ENCODE measurements at places on chromosomes 5 and 9.

- DNase-seq = no peak
These were observed 674.5 kb downstream of the CETN3 start for GRCh38 chr5:89735082-89735481.

DNA sequence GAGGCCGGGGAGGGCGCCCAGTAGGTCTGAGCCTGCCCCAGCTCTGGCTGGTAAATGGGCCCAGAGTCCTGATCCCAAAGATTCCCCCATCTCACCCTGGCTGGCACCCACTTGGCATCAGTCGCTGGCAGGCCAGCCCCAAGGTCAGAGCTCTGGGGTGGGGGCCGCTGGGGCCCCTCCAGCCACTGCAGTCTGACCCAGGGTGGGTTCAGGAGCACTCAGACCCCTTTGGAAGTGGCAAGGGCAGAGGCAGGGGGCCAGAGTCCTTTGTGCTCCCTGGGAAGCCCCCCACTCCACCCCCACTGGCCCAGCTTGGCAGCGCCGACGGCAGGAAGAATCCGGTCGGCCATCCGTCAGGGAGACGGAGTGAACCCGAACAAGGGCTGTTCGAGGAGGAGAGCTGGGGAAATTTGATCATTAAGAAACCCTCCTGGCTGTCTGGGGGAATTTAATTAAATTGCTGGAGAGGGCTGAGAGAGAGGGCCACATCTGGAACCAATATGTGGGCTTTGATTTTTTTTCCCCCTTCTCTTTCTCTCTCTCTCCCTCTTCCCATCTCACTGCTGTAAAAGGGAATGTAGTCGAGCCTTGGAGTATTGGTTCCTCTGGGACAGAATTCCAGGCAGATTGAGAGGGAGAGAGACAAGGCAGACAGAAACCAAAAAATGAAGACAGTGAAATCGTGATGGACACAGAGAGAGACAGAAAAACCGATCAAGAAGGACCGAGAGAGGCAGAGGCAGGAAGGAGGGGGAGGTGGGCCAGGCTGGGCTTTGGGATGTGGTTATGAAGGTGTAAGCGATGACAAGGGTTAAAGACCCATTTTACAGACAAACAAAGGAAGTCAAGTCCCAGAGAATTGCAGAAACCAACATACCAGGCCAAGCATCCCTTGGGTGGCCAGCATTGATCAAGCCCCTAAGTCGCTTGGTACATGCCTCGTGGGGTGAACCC, 8.1 kb upstream of the ASB6 start:
- DNase-seq = no peak

DNA sequence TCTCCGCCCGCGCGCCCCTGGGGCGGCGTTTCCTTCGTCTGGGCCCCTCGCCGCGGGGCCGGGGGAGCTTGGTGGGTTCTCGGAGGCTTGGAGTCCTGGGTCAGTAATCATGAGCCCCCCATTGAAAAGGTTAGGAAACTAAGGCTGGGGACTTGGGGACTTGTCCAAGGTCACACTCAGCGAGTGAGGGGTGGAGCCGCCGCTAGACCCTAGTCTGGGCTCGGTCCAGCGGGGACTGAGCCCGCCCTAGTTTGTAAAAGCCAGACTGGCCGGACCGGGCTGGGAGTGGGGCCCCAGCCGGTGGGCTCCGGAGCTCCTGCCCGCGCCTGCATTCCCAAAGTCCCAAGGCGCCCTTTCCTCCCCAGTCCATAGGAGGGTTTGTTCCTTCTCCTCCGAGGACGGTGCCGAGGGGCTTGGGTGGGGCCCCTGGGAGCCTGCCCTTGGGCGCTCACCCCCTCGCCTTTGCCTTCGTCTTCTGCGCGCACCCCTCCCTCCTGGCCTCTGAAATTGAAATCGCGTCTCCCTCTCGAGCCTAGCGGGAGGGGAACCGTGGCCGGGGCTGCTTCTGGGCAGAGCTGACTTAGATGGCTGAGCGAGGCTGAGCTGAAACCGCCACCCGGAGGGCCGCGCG, 995 bp downstream of the OLFM1 start:
- DNase-seq = no peak

GRCh38 chr5:36575361-36575781, 31.0 kb upstream of the SLC1A3 start:
- DNase-seq = no peak

GRCh38 chr9:16485575-16486321, 384.7 kb downstream of the BNC2 start:
- DNase-seq = no peak

- DNase-seq = no peak
These were observed 23.5 kb downstream of the FAM163B start for GRCh38 chr9:133585481-133586351.

DNA sequence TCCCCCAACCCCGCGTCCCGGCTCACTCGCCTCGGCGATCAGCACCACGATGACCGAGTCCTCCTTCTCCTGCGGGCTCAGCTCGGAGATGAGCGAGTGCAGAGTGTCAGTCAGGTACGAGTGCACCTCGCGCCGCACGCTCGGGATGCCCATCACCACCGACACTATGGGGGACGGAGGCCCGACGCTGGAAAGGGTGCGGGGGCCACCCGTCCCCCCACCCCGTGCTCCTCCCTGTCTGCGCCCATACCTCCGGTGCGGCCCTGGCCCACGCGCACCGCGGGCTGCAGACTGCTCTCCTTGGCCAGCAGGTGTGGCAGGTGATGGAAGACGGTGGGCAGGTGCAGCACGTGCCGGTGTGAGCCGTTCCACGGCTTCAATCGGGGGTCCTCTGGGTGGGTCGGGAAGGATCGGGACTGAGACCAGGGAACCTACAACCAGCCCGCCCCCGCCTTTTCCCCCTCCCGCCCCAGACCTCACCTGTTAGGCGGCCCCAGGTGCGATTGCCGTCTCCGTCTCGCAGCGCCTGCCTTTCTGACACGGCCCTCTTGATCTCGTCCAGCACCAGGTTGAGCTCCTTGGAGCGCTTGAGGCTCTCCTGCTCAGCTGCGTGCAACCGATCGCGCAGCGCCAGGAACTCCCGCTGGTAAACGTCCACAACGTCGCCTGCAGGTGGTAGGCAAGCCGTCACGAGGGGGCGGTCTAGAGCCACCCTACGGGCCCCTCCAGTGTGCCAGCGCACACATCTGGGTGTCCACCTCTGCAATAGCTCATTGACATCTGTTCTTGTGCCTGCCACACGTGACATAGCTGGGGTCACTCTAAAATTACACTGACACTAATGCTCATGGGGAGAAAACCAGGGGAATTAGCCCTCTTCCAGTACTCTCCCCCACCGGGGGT, 5.1 kb downstream of the MGAT4B start:
- no peak for DNase-seq

- DNase-seq = no peak
These were observed 62.8 kb downstream of the RAPGEF1 start for GRCh38 chr9:131677049-131677443.

- no peak for DNase-seq
These were observed 17.9 kb downstream of the ERAP1 start for GRCh38 chr5:96789794-96790330.

DNA sequence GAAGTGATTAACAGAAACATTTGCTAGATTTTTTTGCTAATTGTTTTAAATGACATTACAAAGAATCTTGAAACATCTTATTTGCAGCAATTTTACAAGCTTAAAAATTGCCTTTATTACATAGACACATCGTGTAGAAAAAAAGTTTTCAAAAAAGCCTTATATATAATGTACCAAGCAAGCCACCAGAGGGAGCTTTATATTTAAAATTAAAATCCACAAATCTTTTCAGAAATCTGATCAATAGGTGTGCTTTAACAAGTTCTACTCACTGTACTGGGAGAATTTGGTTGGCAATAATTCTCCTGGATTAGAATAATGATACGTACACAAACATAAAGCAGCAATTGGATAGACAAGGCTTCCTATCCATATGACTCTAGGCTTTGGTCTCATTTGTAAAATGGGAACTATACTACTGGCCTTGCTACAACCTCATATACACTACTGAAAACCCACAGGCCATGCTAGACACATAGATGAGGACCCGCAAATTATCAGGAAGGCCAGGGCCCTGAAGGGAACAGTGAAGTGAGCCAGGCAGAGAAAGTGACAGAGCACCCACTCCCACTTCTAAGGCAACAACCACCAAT, 4.8 kb downstream of the PSMB7 start:
- no peak for DNase-seq

DNA sequence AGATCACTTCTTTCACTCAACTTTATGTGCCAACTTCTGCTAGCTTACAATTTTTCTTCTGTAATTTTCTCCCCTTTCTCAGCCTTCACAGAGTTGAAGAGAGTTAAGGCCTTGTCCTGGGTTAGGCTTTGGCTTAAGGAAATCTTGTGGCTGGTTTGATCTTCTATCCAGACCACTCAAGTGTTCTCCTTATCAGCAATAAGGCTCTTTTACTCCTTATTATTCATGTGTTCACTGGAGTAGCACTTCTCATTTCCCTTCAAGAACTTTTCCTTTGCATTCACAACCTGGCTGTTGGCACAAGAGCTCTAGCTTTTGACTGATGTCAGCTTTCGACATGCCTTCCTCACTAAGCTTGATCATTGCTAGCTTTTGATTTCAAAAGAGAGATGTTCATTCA, 86.9 kb upstream of the ALDH1B1 start:
- no peak for DNase-seq

DNA sequence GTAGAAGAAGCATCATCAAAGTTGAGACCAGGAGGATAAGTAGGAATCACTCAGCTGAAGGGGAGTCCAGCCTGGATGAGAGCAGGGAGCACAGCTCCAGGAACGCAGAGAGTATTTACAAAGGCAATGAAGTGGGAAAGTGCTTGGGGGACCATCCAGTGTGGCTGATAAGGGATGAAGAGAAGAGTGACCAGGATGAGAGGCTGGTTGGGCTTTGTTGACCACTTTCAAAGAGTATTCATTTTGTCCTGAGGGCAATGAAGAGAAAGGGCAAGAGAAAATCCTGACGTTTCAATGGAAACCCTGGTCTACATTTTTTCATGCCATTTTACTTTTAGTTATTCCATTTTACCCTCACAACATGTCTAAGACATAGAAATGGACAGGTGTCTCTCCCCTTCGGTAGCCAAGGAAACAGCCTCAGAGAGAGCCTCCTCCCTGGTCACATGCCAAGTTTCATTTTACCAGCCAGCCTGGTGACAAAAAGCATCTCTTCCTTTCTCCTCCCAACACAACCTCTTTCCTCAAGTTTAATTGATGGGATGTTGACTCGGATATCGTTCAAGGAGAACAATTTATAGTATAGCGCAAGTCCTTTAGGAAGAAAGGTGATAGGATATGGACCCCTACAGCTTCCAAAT, 492.7 kb upstream of the CLINT1 start:
- DNase-seq = no peak

- no peak for DNase-seq
These were observed 107.8 kb downstream of the PSD2 start for GRCh38 chr5:139903450-139903794.

DNA sequence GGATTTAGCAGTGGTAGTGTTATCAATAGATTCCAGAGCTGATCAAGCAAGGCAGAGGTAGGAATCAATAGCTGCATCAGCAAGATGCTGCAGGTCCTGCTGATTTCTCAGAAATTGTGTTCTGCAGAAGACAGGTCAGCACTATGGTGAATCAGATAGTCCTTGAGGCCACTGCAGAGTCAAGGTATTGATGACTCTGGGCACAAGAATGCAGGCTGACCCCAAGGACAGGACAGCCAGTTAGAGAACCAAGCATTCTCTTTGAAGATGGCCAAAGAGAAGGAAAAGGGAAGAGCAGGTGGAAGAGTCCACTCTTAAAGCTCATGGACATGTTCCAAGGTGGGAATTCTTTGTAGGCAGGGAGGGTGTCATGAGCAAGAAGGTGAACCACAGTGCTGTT, 28.0 kb downstream of the PRUNE2 start:
- no peak for DNase-seq

DNA sequence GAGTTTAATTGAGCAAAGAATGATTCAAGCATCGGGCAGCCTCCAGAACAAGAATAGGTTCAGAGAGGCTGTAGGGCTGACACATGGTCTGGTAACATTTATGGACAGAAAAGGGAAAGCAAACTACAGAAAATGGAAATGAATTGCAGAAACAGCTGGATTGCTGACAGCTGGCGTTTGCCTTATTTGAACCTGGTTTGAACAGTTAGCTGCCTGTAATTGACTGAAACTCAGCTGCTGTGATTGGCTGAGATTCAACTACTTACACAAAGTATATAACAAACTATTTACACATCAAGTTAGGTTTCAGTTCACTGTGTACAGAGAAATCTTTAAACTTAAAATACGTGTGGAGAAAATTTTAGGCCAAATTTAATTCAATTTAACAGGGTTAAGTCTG, 441.7 kb downstream of the PRELID2 start:
- no peak for DNase-seq

- no peak for DNase-seq
These were observed 51.1 kb downstream of the BARX1 start for GRCh38 chr9:93903886-93904648.

DNA sequence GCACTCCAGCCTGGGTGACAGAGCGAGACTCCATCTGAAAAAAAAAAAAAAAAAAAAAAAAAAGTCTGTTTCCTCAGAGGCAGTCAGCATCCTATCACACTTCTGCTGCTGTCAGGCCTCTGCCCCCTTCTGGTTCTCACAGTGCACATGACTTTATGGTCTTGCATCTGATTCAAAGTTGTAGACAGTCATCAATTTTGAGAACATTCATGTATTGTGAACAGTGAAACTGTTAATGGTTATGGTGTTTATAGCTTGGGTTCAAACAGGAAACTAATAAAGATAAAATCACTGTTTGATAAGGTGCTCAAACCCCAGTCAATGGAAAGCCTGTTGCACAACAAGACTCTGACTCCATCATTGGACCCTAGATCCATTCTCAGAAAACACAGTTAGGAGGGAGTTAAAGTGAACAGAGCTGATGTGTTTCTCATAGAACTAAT, 61.4 kb downstream of the FOXD1 start:
- DNase-seq = no peak

- no peak for DNase-seq
These were observed 72.8 kb downstream of the C9orf153 start for GRCh38 chr9:86186696-86187095.

All from right renal pelvis (tissue), 4 donors.